ENCODE measurements at places on chromosomes 4 and X. TPM values are rescaled to one million over a fixed set of nuclear protein-coding genes. Genes with fewer than 3 reads are reported as not detected.

The DCUN1D4 gene
- total RNA-seq = 70.1 TPM

The KDM6A gene
- total RNA-seq = 91.7 TPM

The ANXA10 gene
- not detected for total RNA-seq

The RHOXF2B gene
- total RNA-seq = not detected

The BMP3 gene
- total RNA-seq = 21.3 TPM

All from camera-type eye (tissue), 1 donor.